ENCODE measurements at places on chromosomes 2 and 18. TPM values are rescaled to one million over a fixed set of nuclear protein-coding genes. Genes with fewer than 3 reads are reported as not detected.
A peak's percentile ranks its signal among the peaks of the same experiment; 100 is the strongest.

GRCh38 chr2:153145470-153145978 lies 333.0 kb downstream of the RPRM start:
- DNase-seq, result no peak

The RAB6C gene
- not detected for polyA plus RNA-seq

GRCh38 chr2:134310107-134311079 lies 56.5 kb downstream of the MGAT5 start:
- DNase-seq, result peak; percentile 41

- no peak for DNase-seq
These were observed 2.2 kb downstream of the TWIST2 start for GRCh38 chr2:238850091-238850490.

The MEP1B gene
- polyA plus RNA-seq, result not detected

- peak; percentile 72 for DNase-seq
These were observed at the start of gene SEPTIN2 for GRCh38 chr2:241315879-241316631. Gene SEPTIN2, plus strand, starts transcription at chr2:241315925. Its CDS starts 8,308 bp downstream, at chr2:241324233.

- DNase-seq, result no peak
These were observed 74.4 kb downstream of the CRACDL start for GRCh38 chr2:98861601-98862000.

DNA sequence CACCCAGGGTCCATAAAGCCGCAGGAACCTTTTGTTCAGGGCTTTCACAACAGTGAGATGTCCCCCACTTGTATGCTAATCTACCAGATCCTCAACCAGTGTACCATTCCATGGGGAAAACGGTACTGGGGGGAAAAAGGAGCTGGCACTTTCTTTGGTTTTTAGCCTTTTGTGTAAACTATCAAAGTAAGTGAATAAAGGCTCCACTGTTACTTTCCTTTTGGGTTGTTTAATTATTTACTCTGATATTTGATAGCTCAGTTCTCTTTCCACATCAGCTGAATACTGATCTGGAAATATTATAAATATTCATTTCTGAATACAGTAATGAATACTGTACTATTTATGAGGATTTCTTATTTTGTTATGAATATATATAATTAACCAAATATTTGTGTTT lies 20.3 kb downstream of the HADHA start:
- DNase-seq, result no peak

DNA sequence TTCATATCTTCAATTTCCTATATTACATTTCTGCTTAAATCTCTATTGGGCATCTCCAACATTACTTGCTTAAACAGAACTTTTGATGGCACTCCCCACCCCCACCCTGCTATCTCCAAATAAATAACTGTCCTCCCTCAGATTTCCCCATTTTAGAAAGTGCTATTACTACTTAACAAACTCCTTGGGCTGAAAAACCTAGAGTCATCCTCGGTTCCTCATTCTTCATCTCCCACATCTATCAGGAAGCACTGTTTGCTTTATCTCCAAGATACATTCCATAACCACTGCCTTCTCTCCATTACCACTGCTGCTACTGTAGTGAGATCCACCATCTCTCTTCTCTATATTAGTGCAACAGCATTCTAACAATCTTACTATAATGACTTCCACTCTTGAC lies 150.4 kb upstream of the CYRIA start:
- no peak for DNase-seq

The IL36A gene
- not detected for polyA plus RNA-seq

The DCDC2C gene
- not detected for polyA plus RNA-seq

DNA sequence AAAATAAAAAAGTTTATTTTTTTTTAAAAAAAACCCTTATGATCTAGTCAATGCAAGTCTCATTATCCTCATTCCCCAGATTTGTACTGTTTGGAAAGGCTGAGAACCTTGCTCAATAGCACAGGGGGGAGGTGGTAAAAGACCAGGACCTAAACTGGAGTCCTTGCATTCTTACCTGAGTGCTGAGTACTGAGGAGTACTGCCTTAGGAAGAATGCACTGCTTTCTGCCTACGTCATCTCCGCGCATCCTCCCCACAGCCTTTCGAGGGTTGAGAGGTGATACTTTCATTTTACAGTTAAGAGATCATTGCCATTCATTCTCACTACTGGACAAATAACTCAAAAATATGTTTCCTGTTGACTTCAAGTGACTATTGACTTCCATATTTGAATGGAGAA lies 73.8 kb downstream of the MAP3K20 start:
- no peak for DNase-seq

Data from pancreas (tissue), 10 donors.